ENCODE measurements at places on chromosomes 11 and 22.

DNA sequence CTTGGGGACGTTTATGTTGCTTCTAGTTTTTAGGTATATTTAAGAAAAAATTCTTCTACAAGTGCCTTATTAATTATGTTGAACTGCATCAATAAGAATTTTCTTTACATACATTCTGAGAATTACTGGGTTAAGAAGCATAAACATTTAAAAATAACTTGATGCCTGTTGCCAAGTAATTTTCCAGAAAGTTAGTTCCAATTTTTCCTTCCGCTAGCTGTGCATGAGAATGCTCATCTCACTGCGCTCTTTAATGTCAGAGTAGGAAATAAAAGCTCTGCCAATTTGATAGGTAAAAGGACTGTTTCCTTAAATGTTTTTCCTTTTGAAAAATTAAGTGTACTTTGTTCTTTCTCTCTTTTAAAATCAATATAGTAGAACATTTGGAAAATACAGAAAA lies 113.1 kb upstream of the ZBED5 start:
- DNase-seq: no peak

DNA sequence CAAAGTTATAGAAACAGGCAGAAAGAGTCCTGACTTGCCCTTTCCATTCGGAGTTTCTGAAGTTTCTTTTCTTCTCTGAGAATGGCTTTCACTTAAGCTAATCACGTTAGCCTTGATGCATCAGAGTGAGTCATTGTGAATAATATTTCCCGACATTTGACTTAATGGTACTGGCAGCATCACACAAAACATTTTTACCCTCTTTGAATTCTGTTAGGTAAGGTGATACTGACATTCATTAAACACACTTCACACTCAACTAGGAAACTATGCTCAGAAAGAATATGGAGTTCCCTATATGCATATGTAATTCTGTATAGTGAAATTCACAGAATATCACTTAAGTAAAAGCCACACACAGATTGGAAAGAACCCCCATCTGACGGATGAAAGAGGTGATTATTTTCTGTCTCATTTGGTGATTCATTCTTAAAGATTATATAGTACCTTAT lies 120.8 kb upstream of the ARHGAP20 start:
- no peak for DNase-seq

DNA sequence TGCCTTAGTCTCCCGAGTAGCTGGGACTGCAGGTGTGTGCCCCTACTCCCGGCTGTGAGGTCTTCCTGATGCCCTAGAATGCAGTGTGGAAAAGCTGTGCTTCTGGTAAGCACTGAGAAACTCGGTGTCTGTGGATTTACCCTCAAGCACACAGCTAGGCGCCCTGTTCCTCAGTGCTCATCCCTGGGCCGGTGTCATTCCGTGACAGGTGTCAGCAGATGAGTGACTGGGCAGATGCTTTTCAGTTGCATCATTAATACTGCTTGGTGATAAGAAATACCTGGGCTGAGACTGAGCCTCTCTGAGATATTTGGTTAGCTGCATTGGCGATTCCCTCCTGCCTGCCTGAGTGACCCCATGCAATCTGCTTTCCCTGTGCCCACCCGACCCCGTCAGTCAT lies 21.8 kb downstream of the FAM118A start:
- no peak for DNase-seq

- no peak for DNase-seq
These were observed 29.1 kb upstream of the PAK1 start for GRCh38 chr11:77503006-77503405.

GRCh38 chr11:65642014-65642671 lies 4.2 kb downstream of the SIPA1 start:
- DNase-seq: no peak

DNA sequence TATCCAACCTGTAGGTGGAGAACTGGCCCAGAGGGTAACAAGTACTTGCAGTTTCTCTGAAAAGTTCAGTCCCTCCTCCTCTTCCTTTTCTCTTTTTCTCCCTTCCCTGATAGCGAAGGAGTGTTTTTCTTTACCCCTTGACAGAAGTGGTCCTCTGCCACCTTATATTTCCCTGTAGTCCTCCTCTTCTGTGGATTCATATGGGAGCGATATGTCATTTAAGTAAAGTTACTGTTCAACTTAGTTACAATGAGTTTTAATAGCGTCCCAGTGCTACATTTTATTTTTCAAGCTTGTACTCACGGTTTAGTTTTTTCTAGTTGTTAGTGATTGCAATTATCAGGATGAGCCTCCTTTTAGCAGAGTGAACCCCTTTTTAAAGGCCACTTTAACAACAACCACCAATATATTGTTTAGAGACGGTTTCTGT lies 1.4 kb downstream of the PCF11 start:
- no peak for DNase-seq
